ENCODE measurements at places on chromosomes 16 and 17.
A peak's percentile ranks its signal among the peaks of the same experiment; 100 is the strongest.

DNA sequence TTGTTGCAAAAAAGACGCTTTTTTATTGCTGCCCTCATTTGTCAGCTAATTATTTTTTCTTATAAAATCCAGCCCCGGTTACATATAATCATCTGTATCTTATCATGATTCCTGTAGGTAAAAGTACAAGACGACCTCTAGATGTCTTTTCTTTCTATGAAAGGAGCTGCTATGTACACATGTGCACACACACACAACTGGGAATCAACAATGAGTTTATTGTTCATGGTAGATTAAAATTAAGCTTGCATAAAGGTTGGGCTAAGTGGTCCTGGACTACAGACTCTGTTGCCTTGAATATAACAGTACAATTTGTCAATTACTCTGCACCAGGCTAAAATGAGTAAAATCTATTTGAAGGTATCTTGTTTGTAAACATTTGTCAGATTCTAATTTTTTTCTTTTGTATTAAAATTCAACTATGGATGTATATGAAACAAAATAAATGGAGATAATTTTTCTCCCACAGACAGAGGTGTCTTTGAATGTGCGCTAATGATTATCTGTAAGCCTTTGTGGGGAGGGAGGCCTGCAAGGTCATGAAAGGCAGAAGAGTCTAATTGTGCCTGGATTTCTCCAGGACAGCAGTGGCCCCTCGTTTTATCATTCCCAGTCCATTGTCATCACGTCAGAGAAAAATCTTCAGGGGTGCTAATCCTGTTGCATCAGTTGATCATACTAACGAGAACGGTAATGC is 13.4 kb downstream of the C17orf58 start:
- DNase-seq: no peak

- no peak for DNase-seq
Measured at GRCh38 chr16:11098601-11099390, 154.4 kb downstream of the CLEC16A start.

DNA sequence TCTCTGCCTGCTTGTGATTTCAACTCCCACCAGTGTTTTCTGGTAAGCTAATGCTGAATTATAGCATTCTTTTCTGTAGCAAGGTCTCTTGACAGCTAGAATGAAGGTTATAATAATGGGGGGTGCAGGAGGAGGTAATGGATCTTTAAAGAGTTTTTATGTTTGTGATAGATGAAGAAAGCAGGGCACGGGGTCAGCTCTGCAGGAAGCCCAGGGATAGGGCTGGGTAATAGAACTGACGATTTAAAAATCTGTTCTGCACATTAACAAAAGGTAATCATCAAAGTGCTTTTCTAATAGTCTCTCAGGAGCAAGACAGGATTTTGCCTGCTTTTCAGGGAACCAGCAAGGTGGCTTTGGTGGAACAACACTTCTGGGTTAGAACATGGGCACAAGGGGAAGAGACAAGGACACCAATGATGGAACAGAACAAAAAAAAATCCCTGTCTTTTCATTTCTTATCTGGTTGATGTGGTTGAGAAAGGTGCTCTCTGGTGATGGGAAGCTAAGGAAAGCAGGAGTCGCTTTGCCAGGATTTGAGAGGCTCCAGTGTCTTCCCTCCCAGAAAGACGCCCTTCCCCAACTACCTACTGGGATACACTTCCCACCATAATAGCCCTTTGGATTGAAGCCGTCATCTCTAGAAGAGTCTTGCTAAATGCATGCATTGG is 263.1 kb downstream of the PHKB start:
- DNase-seq: no peak

GRCh38 chr16:50563989-50564388 is 15.8 kb downstream of the NKD1 start:
- DNase-seq: no peak

GRCh38 chr17:58329810-58330537 is 1.4 kb upstream of the TSPOAP1 start:
- DNase-seq: peak; percentile 70

DNA sequence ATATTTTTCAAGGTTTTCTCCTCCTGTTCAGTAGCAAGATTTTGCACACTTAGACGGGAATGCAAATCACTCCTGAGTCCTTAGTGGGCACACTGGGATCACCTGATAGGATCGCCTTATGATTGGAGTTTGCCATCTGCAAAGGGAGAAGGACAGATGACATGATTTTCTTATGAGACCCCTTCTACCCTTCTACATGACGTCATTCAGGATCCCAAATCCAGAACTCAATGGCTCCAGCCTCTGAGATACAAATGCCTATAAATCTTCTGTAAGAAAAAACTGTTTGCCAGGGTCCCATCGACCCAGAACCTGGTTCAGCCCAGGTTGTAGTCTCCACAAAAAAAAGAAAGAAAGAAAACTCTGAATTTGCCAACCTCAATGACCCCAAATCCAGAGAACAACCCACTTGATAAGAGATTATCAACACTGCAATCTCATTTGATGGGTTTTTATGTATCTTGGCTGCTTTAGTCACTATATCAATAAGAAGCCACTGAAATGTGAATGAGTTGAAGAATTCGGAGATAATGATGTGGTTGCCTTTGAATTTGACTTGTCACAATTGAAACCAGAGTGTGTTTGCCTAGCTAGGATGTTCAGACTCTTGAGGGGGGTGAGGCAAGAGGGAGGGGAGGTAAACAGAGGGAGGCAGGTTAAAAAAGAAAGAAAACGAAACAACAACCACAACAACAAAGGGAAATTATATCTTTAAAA is 6.7 kb downstream of the ZNF423 start:
- DNase-seq: no peak

GRCh38 chr16:58678716-58679115 is 5.9 kb downstream of the SLC38A7 start:
- no peak for DNase-seq

- DNase-seq: no peak
Measured at GRCh38 chr17:9958586-9959281, 53.7 kb upstream of the RCVRN start.

DNA sequence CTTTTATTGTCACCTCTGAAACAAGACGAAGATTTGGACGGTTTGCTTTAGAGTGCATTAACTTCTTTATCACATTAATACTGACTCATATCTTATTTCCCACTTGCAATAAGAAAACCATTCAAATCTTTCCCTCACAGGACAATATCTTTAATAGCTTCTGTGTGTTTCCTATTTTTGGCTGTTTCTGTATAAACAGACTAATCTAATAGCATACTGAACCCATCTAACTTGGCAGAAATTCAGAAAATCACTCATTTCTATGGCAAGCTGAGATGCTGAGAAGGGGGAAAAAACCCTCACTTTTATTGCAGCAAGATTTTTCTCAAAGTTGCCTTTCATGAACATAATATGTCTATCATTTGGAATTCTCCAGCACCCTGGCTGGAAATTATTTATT is 524.9 kb downstream of the WWOX start:
- DNase-seq: no peak

GRCh38 chr17:17236295-17237025 is 508 bp downstream of the FLCN start:
- no peak for DNase-seq

GRCh38 chr16:50709061-50709684 is 15.8 kb downstream of the NOD2 start:
- DNase-seq: no peak

DNA sequence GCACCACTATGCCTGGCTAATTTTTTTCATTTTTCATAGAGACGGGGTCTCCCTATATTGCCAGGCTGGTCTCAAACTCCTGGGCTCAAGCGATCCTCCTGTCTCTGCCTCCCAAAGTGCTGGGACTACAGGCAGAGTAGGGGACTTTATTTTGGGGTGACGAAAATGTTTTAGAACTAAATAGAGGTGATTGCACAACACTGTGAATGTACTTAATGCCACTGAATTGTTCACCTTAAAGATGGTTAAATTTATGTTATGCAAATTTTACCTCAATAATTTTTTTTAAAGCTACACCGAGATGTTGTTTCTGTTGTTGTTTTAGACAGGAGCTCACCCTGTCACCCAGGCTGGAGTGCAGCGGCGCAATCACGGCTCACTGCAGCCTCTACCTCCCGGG is 111.9 kb upstream of the SEC14L1 start:
- no peak for DNase-seq

- no peak for DNase-seq
Measured at GRCh38 chr17:15447928-15448579, 19.4 kb downstream of the CDRT4 start.

- DNase-seq: peak; percentile 48
Measured at GRCh38 chr16:2250652-2251295, 613 bp downstream of the ECI1 start.

- no peak for DNase-seq
Measured at GRCh38 chr17:15941781-15942180, 3.1 kb upstream of the ADORA2B start.

DNA sequence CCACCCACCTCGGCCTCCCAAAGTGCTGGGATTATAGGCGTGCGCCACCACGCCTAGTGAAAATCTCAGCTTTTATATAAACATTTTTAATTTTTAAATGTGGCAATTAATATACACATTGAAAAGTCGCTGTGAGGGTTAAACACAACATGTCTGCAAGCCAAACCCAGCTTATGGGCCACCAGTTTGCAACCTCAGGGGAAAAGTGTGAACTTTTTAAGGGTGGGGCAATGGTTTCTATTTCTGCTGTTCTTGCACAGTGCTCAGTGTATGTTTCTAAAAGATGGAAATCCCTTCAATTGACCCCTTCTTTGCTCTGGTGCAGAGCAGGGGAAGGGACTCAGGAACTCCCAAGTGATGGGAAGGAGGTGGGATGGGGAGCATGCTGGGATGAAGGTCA is 18.3 kb upstream of the SUPT4H1 start:
- no peak for DNase-seq

DNA sequence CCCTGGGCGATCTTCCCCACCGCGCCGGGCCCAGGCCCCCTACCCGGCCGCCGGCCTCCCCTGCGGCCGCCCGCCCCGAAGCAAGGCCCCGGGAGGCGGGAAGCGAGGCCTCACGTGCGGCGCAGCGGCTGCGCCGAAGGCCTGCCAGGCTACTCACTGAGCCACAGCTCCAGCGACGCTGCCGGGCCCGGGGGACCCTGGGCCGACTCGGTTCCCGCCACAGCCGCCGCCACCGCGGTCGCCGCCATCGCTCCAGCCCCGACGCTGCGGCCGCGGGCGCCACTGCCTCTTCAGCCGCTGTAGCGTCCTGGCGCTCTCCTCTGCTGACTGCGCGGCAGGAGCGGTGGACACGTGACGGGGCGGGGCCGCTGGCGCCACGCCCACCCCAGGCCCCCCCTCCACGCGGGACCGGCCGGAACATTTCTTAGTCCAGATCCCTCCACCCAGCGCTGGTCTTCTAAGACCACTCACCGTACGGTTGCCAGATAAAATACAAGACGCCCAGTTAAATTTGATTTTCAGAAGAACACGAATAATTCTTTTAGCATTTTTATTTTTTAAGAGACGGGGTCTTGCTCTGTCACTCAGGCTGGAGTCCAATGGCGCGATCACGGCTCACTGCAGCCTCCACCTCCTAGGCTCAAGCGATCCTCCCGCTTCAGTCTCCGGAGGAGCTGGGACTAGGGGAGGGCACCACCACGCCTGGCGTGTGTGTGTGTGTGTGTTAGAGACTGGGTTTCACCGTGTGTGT is at the start of gene GGA2:
Gene GGA2 (minus strand): TSS at position 331 of the 751 bp plus-strand sequence. CDS start 83 bp downstream, at position 248.
- DNase-seq: peak; percentile 84

DNA sequence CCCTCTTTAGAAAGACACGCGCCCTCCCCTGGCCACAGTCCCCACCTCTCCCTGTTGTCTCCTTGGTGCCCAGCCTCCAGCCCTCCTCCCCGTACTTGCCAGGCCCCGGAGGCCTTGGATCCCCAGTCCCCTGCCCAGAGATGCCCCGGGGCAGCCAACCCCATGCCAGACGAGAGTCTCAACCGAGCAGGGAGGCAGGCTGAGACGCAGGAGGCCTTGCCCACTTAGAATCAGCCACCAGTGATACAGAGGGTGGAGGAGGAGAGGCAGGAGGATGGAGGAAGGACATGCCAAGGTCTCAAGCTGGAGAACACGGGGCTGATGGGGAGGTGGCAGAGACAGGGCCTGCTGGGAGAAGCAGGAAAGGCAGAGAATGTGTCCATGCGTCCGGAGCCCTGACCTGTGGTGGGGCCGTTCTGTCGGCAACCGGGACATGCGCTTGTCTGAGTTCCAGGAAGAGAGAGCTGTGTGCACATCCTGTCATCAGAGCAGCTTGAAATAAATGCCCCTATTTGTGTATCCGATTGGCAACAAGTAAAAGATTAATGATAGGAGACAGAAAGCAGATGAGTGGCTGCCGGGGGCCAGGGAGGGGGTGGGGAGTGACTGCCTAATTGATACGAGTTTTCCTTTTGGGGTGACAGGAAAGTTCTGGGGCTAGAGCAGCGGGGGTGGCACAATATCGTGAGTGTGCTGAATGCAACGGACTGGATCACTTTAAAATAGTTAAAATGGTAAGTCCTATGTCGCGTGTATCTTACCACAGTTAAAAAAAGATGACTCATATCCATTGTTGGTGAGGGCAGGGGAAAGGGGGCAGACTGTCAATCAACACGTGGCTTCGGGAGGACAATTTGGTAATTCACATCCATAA is 44.7 kb upstream of the MEAK7 start:
- peak; percentile 62 for DNase-seq

GRCh38 chr17:78351449-78352006 is 8.3 kb downstream of the SOCS3 start:
- no peak for DNase-seq

DNA sequence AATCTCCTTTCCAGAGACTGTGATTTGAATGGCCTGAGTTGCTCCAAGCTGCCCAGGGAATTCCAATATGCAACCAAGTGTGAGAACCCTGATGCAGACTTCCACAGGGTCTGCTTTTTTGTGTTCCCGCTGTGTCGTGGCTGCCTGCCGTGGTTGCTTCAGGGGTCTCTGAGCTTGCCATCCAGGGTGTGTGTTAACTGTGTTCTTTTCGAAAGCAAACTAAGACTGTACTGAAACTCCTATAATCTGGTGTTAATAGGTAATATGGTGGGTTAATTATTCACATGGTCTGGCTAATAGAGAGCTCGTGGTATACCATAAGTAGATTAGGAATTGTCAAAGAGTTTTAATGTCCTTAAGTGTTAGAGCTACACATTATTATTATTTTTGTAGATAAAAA is 20.7 kb downstream of the UBN1 start:
- DNase-seq: no peak

DNA sequence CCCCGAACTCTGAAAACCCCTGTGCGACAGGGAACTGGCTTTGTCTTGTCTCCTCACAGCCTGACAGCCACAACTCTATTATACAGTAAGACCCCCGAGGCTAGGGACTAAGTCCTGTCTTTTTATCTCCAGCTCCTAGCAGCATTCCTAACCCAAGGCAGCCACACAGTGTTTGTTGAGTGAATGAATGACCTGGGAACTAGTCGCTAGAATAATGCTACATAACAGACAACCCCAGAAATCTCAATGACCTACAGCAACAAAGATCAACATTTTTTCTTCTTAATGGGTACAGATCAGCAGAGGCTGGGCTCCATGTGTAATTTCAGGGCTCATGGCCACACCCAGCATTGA is 71.4 kb upstream of the TNRC6C start:
- no peak for DNase-seq
